Effector memory CD8-positive, alpha-beta T cell (primary cell): ENCODE measurements at places on chromosomes 11 and 22.
A peak's percentile ranks its signal among the peaks of the same experiment; 100 is the strongest.

GRCh38 chr11:23311986-23312940 lies 452.0 kb upstream of the CCDC179 start:
- no peaks in the 10 kb centered on the region for H3K36me3 ChIP-seq
- DNase-seq = no peak
- no peaks in the 10 kb centered on the region for H3K27me3 ChIP-seq
- no peaks in the 10 kb centered on the region for H3K4me1 ChIP-seq
- H3K27ac ChIP-seq = no peak overlapping the region

- H3K4me1 ChIP-seq = peaks cover 65% of the 10 kb centered on the region
- DNase-seq = no peak
- peak overlapping the region; percentile 68 for H3K27ac ChIP-seq
Measured at GRCh38 chr22:36234919-36235318, 4.4 kb downstream of the APOL2 start.

DNA sequence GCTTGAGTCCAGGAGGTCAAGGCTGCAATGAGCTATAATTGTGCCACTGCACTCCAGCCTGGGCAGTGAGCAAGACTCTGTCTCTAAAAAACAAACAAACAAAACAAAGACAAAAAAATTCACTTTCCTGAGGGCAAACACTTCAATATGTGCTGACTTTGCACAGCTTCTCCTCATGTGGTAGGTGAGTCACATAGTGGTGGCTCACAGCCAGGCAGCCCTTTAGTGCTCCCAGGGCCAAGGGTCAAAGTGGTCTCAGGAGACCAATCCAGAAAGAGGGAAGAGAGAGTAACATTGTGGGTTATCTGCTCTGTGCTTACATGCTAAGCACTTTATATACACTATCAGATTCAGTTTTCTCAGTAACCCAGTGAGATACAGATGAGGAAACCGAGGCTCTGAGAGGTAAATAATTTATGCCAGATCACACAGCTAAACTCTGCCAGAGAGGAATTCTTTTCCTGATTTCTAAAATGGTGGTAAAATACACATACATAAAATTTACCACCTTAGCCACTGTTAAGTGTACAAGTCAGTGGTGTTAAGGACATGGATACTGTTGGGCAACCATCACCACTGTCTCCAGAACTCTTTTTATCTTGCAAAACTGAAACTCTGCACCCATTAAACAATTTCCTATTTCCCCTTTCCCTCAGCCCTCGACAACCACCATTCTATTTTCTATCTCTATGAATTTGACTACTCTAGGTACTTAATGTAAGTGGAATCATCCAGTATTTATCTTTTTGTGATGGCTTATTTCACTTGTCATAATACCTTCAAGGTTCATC lies 231.7 kb upstream of the NARS2 start:
- H3K36me3 ChIP-seq = peaks cover 3% of the 10 kb centered on the region
- no peaks in the 10 kb centered on the region for H3K4me1 ChIP-seq
- no peak overlapping the region for H3K27ac ChIP-seq
- DNase-seq = no peak
- H3K27me3 ChIP-seq = peaks cover 7% of the 10 kb centered on the region

DNA sequence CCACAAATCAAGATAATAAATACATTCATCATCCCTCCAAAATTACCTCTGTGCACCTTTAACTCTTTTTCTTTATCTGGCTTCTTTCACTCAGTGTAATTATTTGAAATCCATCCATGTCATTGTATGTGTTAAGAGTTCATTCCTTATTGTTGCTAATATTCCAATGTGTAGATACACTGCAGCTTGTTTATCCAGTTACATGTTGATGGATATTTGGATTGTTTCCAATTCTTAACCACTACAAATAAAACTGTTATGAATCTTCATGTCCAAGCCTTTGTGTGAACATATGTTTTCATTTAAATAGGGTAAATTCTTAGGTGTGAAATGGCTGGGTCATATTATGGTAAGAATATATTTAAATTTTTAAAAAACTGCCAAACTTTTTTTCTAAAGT lies 323.3 kb upstream of the NCAM1 start:
- DNase-seq = no peak
- no peaks in the 10 kb centered on the region for H3K4me1 ChIP-seq
- H3K27me3 ChIP-seq = peaks cover 32% of the 10 kb centered on the region
- no peaks in the 10 kb centered on the region for H3K36me3 ChIP-seq

DNA sequence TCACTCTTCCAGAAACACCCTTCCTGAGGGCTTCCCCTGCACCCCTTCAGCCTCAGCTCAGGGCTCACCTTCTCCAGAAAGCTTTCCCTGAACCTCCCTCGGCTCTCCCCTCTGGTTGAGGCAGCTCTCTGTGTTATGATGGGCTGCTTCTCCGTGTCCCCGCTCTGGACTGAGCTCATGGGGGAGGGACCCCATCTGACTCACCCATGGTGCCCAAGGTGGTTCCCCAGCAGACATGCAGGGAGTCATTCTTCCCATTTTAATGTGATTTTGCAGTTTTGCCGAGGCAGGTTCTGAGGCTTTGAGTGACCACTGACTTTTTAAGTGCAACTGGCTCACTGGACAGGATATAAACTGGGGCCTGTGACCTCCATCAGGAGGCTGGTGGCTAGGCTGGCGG lies 495.1 kb downstream of the TBC1D22A start:
- peaks cover 53% of the 10 kb centered on the region for H3K27me3 ChIP-seq
- no peak for DNase-seq
- H3K4me3 ChIP-seq = no peak overlapping the region
- no peaks in the 10 kb centered on the region for H3K4me1 ChIP-seq
- no peak overlapping the region for H3K27ac ChIP-seq
- no peaks in the 10 kb centered on the region for H3K36me3 ChIP-seq

DNA sequence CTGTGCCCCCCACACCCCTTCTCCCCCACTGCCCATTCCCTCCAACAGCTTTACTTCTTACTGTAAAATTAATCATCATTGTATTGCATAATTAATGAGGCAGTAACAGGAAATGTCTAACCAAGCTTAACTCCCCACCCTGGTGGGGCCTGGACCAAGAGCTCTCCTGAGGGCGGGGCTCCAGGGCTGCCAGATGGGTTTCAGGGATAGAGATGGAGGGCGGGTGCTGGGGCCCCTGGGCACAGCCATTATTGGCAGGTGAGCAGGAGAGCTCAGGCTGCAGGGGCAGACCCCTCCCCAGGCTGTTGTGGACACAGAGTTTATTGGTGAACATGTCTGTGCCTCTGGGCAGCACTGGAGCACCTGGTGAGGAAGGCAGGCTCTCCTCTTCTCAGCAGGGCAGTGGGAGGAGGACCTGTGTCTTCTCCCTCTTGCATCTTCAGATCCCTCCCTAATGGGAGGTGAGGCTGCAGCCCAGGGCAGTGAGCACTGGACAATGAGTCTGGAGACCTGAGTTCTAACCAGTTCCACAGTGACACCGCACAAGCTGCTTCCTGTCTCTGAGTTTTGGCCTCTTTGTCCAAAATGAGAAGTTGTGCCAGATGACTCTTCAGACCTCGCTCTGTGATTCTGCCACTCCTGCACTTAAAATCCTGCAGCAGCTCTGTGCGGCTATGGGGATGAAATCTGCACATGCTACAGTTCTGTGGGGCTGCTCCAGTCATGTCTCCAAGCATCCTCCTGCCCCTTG lies 233.3 kb downstream of the CEP164 start:
- H3K36me3 ChIP-seq = no peaks in the 10 kb centered on the region
- H3K4me3 ChIP-seq = no peak overlapping the region
- H3K4me1 ChIP-seq = no peaks in the 10 kb centered on the region

DNA sequence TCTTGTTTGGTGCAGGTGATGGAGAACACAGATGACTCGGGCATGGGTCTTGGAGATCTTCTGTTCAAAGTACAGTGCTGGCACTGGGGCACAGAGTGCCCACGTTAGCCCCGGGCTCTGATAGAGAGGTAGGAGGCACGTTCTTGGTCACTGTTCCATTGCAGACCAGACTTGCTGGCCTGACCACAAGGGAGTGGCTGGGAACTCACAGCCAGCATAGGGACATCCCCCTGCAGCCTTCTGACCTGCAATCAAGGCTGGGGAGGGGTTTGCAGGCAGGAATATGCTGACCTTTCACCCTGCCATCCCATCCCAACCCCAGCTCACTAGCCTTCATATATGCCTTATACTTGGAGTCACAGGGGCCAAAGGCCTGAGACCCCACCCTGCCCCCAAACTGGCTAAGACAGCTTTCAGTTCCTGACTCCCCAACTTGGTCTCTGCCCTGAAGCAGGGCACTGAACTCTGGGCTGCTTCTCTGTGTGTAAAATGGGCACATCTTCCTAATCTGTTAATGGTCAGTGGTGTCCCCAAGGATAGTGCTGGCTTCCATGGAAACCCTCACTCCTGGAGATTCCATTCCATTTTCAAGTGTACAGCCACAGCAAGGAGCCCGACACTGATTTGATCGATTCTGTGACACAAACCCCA lies 4.6 kb downstream of the MRPL49 start:
- no peak overlapping the region for H3K27ac ChIP-seq
- peaks cover 79% of the 10 kb centered on the region for H3K36me3 ChIP-seq
- no peak for DNase-seq
- no peak overlapping the region for H3K4me3 ChIP-seq
- H3K27me3 ChIP-seq = no peaks in the 10 kb centered on the region

DNA sequence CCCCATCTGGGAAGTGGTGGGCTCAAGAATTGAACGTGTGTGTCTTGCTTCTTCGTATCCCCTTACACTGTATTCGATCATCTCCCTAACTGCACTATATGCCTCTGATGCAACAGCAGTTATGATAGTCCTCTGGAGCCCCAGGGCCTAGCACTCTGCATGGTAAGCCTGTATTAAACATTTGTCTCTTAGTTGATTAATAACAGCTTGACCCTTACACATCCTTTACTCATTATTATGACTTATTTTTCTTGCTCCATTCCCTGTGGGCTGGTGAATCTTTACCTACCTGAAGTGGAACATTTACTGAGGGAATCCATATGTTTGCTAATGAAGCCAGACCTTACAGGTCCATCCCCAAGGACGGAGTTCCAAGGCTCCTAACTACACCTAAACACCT lies 5.6 kb downstream of the STX3 start:
- H3K36me3 ChIP-seq = no peaks in the 10 kb centered on the region
- no peak overlapping the region for H3K4me3 ChIP-seq
- H3K27me3 ChIP-seq = no peaks in the 10 kb centered on the region

DNA sequence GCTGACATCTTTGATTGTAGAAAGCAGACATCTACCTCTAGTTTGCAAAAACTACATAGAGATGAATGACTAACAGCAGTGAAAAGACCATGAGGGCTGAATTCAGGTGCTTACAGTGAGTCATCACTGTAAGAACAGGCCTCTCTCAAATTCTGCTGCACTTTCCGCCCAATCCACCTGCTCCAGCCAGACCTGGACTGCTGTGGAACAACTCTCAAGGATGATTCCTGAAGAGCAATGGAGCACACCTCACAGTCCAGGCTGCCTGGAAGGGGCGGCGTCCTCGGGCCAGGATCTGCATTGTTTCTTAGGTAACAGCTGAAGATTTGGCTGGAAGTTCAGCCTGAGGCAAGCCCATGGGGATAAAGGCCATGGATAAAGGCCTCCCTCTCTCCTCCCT lies 15.1 kb downstream of the APOL2 start:
- H3K36me3 ChIP-seq = peaks cover 34% of the 10 kb centered on the region
- peak overlapping the region; percentile 39 for H3K27ac ChIP-seq
- H3K4me1 ChIP-seq = peaks cover 7% of the 10 kb centered on the region

GRCh38 chr11:63769042-63769713 lies 603 bp upstream of the ZFTA start:
- H3K36me3 ChIP-seq = peaks cover 2% of the 10 kb centered on the region
- peaks cover 23% of the 10 kb centered on the region for H3K27me3 ChIP-seq
- H3K27ac ChIP-seq = no peak overlapping the region
- DNase-seq = peak; percentile 18

GRCh38 chr11:44016131-44016530 lies 31.6 kb upstream of the ACCSL start:
- H3K27ac ChIP-seq = no peak overlapping the region
- H3K36me3 ChIP-seq = peaks cover 4% of the 10 kb centered on the region
- no peaks in the 10 kb centered on the region for H3K4me1 ChIP-seq
- peaks cover 14% of the 10 kb centered on the region for H3K27me3 ChIP-seq

DNA sequence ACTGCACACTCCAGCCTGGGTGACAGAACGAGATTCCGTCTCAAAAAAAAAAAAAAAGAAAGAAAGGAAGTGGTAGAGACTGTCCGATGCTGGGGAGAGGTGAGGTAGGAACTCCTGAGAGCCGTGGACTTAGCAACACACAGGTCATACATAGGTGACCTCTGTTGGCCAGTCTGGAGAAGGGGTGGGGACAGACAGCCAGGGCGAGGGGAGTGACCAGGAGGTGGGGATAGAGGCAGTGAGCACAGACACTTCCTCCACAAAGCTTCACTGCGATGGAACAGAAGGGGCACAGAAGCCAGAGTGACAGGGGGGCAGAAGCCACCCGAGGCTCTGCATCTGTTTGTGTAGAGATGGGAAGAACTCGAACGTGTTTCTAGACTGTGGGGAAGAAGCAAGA lies 47.1 kb downstream of the MYH9 start:
- no peaks in the 10 kb centered on the region for H3K27me3 ChIP-seq
- H3K27ac ChIP-seq = peak overlapping the region; percentile 70
- peaks cover 95% of the 10 kb centered on the region for H3K36me3 ChIP-seq

DNA sequence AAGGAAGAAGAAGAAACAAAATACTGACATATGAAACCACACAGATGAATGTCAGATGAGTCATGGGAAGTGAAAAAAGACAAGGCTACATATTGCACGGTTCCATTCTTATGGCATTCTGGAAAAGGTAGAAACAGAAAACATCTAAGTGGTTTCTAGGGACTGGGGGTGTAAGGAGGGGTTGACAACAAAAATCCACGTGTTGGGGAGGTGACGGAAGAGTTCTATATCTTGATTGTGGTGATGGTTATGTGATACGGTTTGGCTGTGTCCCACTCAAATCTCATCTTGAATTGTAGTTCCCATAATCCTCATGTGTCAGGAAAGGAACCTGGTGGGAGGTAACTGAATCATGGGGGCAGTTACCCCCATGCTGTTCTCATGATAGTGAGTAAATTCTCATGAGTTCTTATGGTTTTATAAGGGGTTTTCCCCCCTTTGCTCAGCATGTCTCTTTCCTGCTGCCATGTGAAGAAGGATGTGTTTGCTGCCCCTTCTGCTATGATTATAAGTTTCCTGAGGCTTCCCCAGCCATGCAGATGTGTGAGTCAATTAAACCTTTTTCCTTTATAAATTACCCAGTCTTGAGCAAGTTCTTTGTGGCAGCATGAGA lies 6.4 kb upstream of the ARFGAP3 start:
- DNase-seq = no peak
- H3K36me3 ChIP-seq = peaks cover 9% of the 10 kb centered on the region
- H3K27me3 ChIP-seq = no peaks in the 10 kb centered on the region

GRCh38 chr11:119491753-119492510 lies 69.0 kb upstream of the THY1 start:
- H3K4me1 ChIP-seq = no peaks in the 10 kb centered on the region
- no peaks in the 10 kb centered on the region for H3K36me3 ChIP-seq
- no peak overlapping the region for H3K27ac ChIP-seq
- DNase-seq = no peak

DNA sequence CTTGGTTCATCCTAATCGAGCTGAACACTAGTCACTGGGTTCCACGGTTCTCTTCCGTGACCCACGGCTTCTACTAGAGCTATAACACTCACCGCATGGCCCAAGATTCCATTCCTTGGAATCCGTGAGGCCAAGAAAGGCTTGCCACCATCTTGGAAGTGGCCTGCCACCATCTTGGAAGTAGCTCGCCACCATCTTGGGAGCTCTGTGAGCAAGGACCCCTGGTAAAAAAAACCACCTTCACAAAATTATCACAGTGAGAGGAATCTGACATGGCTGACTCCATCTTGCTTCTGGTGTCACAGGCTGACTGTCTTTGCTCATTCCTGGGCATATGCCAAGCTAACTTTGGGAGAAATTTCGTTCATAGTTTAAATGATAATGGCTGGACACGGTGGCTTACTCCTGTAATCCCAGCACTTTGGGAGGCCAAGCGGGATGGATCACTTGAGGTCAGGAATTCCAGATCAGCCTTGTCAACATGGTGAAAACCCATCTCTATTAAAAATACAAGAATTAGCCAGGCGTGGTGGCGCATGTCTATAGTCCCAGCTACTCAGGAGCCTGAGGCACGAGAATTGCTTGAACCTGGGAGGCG lies 18.9 kb upstream of the KCTD14 start:
- no peak overlapping the region for H3K27ac ChIP-seq
- H3K4me1 ChIP-seq = peaks cover 17% of the 10 kb centered on the region
- no peak overlapping the region for H3K4me3 ChIP-seq
- no peaks in the 10 kb centered on the region for H3K36me3 ChIP-seq
